ENCODE measurements at places on chromosomes 2 and 18. TPM values are rescaled to one million over a fixed set of nuclear protein-coding genes. Genes with fewer than 3 reads are reported as not detected.

Gene NGEF
- not detected for total RNA-seq

Gene SIX3
- total RNA-seq, result not detected

Gene ERBB4
- under 0.01 TPM for total RNA-seq

Gene GMPPA
- 18.5 TPM for total RNA-seq

Gene ABCB11
- total RNA-seq, result not detected

Gene LRP1B
- 5.1 TPM for total RNA-seq

Gene RAB1A
- total RNA-seq, result 61.9 TPM

Gene PNPT1
- total RNA-seq, result 17.5 TPM

Gene C2orf80
- total RNA-seq, result not detected

Measured in sigmoid colon (tissue), 7 donors.